ENCODE measurements at places on chromosomes 7 and 10. TPM values are rescaled to one million over a fixed set of nuclear protein-coding genes. Genes with fewer than 3 reads are reported as not detected.

The SPDYE5 gene
- total RNA-seq, result not detected

The MALRD1 gene
- not detected for total RNA-seq

DNA sequence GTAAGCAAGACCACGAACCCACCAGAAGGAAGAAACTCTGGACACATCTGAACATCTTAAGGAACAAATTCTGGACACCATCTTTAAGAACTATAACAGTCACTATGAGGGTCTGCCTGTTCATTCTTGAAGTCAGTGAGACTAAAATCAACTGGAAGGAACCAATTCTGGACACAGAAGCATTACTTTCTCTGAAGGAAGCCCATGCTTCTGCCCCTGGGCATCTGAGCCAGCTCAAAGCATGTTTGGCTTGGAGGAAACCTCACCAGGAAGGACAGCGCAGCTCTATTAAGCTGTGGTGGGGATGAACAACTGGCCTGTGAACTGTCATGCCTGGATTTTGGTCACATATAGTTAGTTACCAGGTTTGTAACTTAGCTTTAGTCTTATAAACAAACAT is 132.4 kb upstream of the GDF10 start:
- H3K4me3 ChIP-seq, result no peak overlapping the region
- peaks cover 20% of the 10 kb centered on the region for H3K4me1 ChIP-seq
- no peak for DNase-seq
- H3K27ac ChIP-seq, result no peak overlapping the region

GRCh38 chr7:40815512-40815911 is 680.7 kb downstream of the SUGCT start:
- no peaks in the 10 kb centered on the region for H3K4me1 ChIP-seq
- no peak overlapping the region for H3K4me3 ChIP-seq
- no peak overlapping the region for H3K27ac ChIP-seq
- DNase-seq, result no peak
- H3K36me3 ChIP-seq, result no peaks in the 10 kb centered on the region
- no peaks in the 10 kb centered on the region for H3K27me3 ChIP-seq

The NEBL gene
- 0.59 TPM for total RNA-seq

- H3K36me3 ChIP-seq, result no peaks in the 10 kb centered on the region
- peaks cover 4% of the 10 kb centered on the region for H3K27me3 ChIP-seq
- H3K4me3 ChIP-seq, result no peak overlapping the region
- H3K27ac ChIP-seq, result no peak overlapping the region
- DNase-seq, result no peak
These were observed 57.6 kb upstream of the CROT start for GRCh38 chr7:87287738-87288341.

The MMD2 gene
- total RNA-seq, result not detected

GRCh38 chr10:77428691-77429395 is 208.8 kb downstream of the KCNMA1 start:
- H3K27me3 ChIP-seq, result no peaks in the 10 kb centered on the region
- no peaks in the 10 kb centered on the region for H3K4me1 ChIP-seq
- no peak overlapping the region for H3K27ac ChIP-seq
- DNase-seq, result no peak
- H3K4me3 ChIP-seq, result no peak overlapping the region

- no peak for DNase-seq
- H3K4me3 ChIP-seq, result no peak overlapping the region
- H3K36me3 ChIP-seq, result no peaks in the 10 kb centered on the region
- H3K4me1 ChIP-seq, result no peaks in the 10 kb centered on the region
These were observed 39.2 kb upstream of the COL1A2 start for GRCh38 chr7:94355454-94355853.

- H3K27ac ChIP-seq, result no peak overlapping the region
- H3K4me1 ChIP-seq, result peaks cover 55% of the 10 kb centered on the region
- no peak for DNase-seq
- H3K4me3 ChIP-seq, result no peak overlapping the region
These were observed 147.9 kb downstream of the PLXNA4 start for GRCh38 chr7:132428247-132428919.

GRCh38 chr10:125064681-125065492 is 95.5 kb downstream of the CTBP2 start:
- DNase-seq, result peak; percentile 57
- no peaks in the 10 kb centered on the region for H3K36me3 ChIP-seq
- no peak overlapping the region for H3K27ac ChIP-seq
- peaks cover 12% of the 10 kb centered on the region for H3K4me1 ChIP-seq
- peaks cover 24% of the 10 kb centered on the region for H3K27me3 ChIP-seq
